ENCODE measurements at places on chromosomes 3 and 15.

GRCh38 chr15:31309893-31310606, 16.6 kb upstream of the KLF13 start:
- DNase-seq = no peak

DNA sequence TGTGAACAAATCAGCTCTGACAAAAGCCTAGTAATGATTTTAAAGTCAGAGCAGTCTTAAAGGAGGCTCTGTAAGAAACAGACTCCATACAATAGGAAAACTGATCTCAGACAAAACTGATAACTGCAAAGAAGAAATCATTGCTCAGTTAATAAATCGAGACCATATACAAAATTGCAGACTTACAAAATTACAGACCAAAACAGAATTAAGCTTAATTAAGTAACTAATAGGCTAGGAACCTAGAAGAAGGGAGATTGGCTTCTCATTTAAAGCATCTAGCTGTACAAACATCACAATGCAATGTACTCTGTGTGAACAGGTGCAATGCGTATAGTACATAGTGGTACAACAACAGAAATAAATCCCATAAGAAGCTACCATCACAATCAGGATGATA, 46.3 kb downstream of the ZBTB20 start:
- peak; percentile 12 for DNase-seq

DNA sequence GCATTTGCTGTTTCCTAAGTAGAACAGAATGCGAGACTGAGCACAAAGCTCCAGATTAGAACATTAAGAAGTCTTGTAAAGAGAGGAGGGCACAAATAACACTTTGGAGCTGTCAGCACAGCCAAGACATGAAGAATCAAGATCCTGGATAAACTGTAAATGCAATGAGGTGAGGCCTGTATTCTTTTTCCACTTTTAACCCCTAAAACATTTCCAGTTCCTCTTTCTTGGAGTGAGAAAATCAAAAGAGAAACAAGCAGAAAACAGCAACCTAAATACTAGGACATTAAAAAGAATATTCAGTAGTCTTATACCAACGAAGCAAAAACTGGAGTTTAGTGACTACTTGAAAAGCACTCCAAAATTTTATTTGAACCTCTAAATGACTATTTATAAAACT, 204.3 kb downstream of the ZBTB20 start:
- DNase-seq = no peak

DNA sequence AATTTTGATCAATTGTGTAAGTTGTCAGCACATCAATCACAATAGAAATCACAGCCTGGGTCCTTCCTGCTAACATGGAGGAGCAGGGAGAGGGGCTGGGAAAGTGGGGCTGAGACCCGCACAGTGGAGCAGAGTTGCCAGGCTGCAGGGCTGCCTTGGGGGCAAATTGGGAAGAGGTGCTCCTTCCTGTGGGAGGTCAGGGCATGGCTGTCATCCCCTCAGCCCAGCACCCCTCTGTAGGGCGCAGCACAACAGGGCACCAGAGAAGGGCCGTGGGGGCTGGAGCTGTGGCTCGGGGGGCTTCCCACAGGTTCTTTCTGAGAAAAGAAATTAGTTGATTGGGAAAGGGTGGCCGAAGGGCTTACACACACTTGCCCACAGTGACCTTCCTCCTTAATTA, 126.3 kb downstream of the NSMCE3 start:
- DNase-seq = no peak

DNA sequence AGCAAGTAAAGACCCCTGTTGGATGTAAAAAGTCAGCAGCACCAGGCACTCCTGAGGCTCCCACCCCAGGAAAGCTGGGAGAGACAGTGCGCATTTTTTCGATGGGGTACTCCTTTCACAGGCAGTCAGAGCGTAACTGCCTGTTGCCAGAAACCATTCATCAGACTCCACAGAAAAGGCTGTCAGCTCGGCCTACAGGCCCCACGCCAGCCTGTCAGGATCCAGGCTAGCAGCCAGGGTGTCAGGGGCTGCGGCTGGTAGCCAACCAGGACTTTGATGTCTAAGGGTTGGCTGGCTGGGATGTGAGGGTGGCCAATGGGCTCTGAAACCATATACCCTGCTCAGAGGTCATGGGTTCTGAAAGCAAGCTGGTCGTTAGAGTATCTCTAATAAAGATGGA, 164.5 kb downstream of the WNT5A start:
- no peak for DNase-seq

DNA sequence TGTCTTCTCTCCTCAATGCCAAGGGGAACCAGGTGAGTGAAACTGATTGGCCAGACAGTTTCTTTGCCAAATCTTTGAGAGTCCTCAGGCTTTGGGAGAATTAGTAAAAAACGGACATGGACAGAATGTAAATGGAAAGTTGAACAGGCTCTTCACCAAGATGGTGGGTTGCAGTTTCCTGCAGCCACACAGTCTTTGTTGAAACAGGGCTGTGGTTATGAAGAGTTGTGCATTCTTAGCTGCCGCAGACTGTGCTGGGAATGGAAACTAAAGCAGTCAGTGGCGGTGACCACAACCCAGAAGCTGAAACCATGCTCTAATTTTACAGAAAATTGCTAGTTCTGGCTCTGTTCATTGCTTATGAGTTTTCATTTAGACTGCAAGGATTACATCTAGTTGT, 42.1 kb upstream of the TASOR start:
- DNase-seq = no peak

DNA sequence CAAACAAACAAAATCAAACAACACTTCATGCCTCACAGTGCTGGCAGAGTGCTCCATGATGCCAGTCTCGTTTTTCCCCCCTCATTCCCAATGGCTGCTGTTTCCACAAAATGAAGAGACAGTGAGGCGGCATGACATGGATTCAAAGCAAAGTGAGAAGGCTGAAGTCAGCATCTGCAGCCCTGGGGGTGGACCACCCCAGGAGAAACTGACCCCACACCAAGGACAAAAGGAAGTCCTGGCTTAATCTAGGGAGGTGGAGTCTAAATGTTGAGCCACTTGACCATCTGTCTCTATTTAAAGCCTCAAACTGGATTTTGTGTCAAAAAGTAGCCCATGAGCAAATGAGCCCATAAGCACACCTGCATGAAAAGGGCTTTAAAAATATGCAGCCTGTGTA, 151.2 kb upstream of the RORA start:
- no peak for DNase-seq

- DNase-seq = peak; percentile 65
Measured at GRCh38 chr3:113745756-113746547, at the start of gene NAA50. Gene NAA50 (minus strand): TSS chr3:113746249. CDS start chr3:113745949, 300 bp downstream.

GRCh38 chr15:89512631-89513030, 16.2 kb upstream of the RHCG start:
- no peak for DNase-seq

DNA sequence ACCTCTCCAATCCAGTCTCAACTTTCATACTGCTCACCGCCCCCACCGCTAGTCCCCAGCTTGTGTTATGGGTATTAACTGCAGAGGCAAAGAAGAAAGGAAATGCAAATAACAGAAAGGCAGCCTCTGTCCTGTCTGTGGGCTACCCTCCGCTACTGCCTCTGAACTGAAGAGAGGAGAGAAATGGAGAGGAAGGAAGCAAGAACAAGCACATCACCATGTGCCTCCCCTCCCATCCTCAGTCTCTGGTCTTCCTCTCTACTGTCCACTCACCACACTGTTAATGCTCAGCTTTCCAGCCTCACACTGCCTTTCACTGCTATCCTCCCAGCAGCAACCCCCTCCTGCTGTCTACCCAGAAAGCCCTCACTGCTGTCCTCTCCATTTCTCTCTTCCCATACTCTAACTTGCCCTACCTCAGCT, 139.0 kb upstream of the SLC2A2 start:
- DNase-seq = no peak

GRCh38 chr3:160616716-160617115, 51.3 kb upstream of the KPNA4 start:
- DNase-seq = no peak

- peak; percentile 79 for DNase-seq
Measured at GRCh38 chr3:52204337-52205073, 6.5 kb downstream of the ALAS1 start.

- no peak for DNase-seq
Measured at GRCh38 chr3:101865751-101866509, 16.6 kb downstream of the NFKBIZ start.

DNA sequence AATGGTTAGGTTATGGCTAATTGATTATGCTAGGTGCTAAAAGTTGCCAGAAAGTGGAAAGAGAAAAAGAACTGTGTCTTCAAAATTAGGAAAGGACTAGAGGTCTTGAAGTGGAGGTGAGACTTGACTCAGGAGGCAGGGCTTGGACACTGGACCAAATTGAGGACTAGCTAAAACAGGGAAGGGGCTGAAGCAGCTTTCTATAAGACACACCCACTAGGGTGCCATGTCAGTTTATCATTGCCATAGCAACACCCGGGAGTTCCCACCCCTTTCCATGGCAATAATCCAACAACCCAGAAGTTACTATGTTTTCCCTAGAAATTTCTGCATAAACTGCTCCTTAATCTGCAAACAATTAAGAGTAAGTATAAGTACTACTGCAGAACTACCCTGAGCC, 42.9 kb upstream of the MITF start:
- no peak for DNase-seq

- DNase-seq = no peak
Measured at GRCh38 chr15:80456517-80457492, 52.6 kb downstream of the ARNT2 start.

- no peak for DNase-seq
Measured at GRCh38 chr3:118380576-118380975, 654.1 kb downstream of the IGSF11 start.

DNA sequence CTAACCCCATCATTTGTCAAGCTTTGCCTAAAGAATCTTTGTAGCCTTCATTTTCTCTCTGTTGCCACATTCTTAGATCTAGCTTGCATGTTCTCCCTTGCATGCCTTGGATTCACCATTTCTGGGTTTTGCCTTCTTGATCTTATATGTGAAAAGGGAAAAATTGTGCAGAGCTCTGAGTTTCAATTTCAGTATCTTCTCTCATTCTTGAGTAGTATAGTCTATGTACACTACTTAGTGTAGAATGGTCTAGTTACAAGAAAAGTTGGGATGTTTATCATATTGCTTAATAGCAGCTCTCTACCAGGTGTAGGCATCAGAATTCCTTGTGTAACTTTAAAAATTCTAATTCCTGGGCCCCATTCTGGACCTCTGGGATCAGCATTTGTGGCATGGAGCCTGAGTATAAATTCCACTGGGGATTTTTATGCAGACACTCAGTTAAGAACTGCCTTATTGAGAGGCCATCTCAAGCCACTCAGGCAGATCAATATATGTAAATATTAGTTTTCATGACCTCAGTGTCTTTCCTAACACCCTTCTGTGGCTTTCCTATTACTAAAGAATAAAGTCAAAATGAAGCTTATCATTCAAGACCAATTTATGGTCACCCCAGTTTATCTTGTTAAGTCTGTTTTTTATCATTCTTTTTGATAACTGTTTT, 23.4 kb downstream of the GTF2E1 start:
- no peak for DNase-seq

DNA sequence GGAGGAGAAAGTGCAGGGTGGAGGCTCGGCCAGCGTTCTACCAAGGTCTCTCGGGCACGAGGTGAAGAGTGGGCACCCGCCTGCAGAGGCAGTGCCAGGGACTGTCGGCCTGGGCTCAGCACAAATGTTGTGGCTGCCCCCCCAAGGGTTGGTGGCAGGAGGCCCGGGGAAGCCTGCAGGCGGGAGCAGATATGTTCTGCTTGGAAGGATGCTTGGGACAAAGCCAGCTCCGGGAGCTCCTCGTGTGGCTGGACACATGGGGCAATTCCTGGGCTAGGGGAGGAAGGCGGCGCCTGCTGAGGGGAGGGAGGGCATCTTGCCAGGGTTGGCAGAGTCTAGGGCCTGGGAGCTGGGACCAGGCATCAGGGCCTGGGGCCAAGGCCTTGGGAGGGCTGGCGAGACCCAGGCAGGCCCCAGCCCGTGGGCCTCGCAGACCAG, 30.4 kb upstream of the FBLN2 start:
- DNase-seq = no peak

- DNase-seq = no peak
Measured at GRCh38 chr3:149167898-149168297, 38.5 kb downstream of the HPS3 start.

- DNase-seq = no peak
Measured at GRCh38 chr3:13770170-13771169, 109.4 kb downstream of the WNT7A start.

GRCh38 chr3:125137358-125138033, 75.1 kb downstream of the SLC12A8 start:
- no peak for DNase-seq

- no peak for DNase-seq
Measured at GRCh38 chr15:101558221-101558941, 68.9 kb upstream of the PCSK6 start.

GRCh38 chr15:38899300-38899699, 334.7 kb upstream of the RASGRP1 start:
- no peak for DNase-seq

GRCh38 chr3:129003578-129004112, 2.5 kb downstream of the EFCC1 start:
- DNase-seq = no peak

DNA sequence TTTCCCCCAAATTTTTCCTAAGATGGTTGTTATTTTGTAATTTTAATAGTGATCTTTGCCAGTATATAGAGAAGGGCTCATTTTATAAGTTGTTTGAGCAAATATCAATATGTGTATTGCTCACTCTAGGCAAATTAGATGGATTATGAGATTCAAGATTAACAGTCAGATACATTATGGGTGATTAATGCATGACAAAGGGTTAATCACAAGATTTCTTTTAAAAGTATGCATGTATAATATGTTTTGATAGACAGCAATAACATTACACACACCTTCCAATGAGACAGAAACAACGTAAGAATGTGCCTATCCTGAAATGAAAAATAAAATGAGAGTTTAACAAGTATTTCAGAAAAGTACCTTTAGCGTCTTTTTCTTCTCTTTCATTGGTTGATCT, 547.6 kb upstream of the AGTR1 start:
- no peak for DNase-seq

DNA sequence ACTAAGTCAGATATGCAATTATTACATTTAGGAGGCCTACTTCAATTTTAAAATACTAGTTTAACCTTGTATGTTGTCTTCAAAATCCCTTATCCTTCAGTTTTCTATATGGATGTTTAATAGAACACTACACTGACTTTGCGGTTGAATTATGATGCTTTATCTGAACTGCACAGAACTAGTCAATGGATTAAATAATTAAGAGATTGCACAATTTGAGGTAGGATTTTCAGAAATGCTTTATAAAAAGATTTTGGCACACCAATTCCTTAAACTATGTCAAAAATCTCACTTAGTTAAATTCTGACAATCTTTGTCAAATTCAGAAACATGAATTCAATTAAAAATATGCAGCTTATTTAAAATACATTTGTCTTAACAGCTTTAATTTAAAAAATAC, 28.1 kb downstream of the ATOSA start:
- no peak for DNase-seq

DNA sequence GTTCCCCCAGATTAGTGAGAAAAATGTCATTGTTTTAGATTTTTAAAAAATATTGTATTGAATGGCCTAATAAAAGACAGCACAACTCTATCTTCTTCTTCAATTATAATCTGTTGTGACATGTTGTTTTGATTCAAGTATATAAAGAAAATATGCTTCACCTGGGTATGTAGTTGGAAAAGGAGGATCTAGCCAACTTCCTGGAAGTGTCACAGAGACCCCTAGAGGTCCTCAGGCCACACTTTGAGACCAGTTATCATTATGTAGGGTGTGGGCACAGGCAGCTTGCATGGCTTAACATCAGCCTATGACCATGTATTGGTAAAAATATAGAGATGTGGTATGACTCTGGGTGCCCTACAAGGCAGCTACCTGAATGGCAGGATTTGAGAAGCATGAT, 14.7 kb upstream of the RYR3 start:
- DNase-seq = no peak
